ENCODE measurements at places on chromosomes 3 and 15.

DNA sequence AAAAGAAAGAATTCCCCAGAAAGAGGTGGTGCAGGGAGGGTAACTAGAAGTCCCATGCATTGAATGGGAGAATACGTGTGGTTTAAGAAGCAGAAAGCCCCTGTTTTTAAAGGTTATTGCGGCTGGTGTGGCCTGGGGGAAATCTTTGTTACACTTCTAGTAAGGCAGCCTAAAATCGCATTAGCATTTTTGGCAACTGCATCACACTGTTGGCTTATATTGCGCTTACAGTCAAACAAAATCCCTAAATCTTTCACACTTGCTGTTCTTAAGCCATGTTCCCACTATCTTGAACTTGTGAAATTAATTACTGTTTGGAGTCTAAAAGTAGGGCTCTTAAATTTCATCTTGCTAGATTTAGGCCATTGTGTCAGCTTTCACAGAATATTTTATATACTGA is 66.0 kb upstream of the GOLIM4 start:
- DNase-seq: no peak

- DNase-seq: no peak
Observed at GRCh38 chr3:171690281-171690680, 120.0 kb downstream of the PLD1 start.

DNA sequence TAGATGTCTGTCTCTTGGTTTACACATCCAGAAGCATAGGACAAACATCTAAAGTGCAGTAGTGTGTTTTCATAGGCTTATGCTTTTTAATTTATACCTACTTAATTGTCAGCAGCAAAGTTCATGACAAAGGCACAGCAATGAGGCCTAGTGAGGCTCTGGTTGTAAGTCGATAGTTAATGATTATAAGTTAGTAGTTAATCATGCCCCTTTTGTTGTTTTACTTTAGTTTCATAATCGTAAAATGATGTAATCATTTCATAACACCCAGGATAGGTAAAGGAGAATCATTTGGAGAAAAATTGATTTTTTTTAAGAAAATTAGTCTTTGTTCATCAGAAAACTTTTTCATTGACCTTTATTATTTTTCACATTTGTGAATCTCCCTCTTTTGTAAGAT is 351.9 kb downstream of the LSAMP start:
- DNase-seq: no peak

DNA sequence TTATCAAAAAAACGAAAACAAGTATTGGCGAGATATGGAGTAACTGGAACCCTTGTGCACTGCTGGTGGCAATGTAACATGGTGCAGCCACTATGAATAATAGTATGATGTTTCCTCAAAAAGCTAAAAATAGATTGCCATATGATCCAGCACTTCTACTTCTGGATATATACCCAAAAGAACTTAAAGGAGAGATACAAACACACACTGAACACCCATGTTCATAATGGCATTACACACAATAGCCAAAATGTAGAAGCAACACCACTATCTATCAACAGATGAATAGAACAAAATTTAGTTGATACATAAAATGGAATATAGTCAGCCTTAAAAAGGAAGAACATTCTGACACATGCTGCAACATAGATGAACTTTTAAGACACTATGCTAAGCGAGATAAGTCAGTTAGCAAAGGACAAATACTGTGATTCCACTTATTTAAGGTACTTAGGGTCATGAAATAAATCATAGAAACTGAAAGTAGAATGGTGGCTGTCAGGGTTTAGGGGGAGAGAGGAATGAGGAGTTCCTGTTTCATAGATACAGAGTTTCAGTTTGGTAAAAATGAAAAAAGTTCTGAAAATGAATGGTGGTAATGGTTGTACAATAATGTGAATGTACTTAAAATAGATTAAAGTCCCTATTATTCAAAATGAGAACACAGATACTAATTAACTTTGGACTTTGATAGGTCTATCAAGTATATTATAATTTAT is 59.4 kb upstream of the IMPG2 start:
- DNase-seq: no peak

DNA sequence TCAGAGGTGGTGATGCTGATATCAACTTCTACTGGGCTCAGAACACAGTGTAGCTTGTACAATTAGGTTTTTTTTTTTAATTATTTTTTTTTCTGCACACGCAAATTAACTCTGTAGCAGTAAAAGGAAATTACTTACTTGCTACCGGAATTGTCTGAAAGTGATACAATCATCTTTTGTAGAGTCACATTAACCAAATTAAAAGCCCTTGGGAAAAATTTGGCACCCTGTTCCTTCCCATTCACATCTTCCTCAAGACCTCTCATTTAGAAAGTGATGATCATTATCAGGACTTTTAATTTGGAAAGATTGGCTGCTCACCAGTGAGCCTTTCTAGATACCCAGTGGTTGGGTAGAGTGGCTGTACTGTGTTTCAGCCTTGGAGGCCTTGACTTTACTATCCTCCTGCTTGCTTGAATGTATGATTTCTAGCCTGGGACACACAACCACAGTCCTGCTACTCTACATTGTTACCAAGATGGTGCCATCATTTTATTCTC is 158.3 kb downstream of the ECT2 start:
- no peak for DNase-seq

- no peak for DNase-seq
Observed at GRCh38 chr3:170787464-170787863, 82.5 kb downstream of the RPL22L1 start.

DNA sequence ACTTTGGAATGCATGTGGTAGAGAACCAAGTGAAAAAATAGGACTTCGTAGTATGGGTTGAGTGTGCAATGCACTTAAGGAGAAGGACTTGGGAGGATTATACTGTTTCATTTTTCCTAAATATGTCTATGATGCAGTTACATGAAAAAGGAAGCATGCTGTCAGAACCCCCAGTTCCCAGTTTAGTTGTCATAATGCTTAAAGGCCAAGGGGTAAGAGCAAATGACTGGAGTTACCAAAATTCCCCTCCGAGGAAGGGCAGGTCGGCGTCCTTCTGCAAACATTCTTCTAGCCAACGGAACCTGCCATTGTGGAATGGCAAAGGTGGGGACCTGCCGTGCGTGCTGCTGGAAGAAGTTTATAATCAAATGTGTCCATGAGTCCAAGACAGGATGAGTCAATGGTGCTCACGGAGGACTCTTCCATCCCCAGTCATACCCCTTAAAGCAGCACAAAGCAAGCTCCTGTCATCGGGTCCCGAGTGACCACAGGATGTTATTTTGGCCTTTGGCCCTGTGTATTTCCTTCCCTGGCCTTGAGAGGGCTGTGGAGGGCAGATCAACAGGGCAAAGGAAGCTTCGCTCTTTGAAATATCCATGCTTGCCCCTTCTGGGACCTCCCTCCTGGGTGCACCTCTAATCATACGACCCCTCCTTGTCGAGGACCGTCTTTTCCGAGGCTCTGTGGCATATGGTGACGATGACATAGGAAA is 93.2 kb downstream of the SLCO3A1 start:
- no peak for DNase-seq

- DNase-seq: no peak
Observed at GRCh38 chr15:36831904-36832287, 252.5 kb downstream of the CDIN1 start.

DNA sequence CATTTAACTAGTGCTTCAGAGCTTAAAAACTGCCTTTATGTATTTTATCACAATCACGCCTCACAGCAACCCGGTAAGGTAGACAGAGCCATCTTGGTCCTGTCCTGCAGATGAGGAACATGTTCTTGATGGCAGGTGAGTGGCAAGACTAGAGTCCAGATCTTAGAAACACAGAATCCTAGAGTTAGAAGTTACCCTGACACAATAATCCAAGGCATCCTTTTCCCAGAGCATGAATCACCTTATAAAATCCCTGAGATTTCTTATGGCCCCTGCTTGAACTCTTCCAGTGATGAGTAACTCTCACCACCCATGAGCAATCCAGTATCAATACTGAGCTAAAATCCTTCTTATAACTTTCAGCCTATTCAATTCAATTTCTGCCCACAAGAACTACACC is 16.9 kb downstream of the POPDC2 start:
- no peak for DNase-seq

- no peak for DNase-seq
Observed at GRCh38 chr15:96217983-96218382, 112.5 kb upstream of the NR2F2 start.

DNA sequence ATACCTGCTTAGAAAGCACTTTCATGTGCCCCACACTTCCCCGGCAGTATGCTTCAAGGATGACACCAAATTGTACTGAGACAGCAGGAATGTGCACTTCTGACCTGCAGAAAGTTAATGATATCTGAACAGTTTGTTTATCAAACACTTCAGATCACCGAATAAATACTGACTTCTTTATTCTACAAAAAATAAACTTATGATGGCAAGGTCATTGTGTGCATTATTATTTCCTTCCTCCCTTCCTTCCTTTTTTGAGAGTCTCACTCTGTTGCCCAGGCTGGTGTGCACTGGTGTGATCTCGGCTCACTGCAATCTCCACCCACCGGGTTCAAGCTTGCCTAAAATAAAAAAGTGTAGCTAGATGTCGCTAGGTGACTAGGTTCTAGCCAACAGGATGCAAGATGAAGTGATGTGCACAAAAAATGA is 80.3 kb downstream of the FAIM start:
- DNase-seq: no peak

GRCh38 chr3:112471596-112472325 is 27.5 kb downstream of the BTLA start:
- DNase-seq: no peak

DNA sequence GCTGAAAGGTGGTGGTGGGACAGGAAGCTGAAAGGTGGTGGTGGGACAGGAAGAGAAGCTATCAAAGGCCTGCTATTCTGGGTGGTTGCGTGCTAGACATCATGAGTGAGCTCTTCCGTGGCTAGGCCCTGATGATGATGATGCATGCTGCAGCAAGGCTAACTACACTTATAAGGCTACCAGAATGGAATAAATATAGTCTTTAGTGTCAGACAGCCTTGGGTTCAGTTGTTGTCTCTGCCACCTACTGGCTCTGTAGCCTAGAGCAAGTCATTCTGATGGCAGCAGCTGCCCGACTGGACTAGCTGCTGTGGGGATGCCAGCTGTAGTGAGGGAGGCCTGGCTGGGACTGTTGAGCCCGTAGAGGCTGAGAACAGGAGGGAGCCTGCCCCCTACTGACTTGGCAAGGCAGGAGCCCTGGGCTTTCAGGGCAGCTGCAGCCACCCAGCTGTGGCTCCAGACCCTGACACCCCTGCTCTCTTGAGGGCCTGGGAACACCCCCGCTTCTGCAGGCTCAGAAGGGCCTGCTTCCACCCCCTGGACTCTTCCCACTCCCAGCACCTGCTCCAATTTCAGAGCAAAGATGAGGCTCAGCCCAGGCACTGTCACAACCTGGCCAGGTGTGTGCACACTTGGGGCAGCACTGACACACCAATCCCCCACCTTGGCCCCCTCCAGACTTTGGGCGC is 21.4 kb upstream of the ZBED2 start:
- peak; percentile 39 for DNase-seq

GRCh38 chr15:65414841-65415621 is 7.7 kb downstream of the IGDCC4 start:
- no peak for DNase-seq

- no peak for DNase-seq
Observed at GRCh38 chr3:127114337-127115070, 78.4 kb upstream of the PRR23E start.

DNA sequence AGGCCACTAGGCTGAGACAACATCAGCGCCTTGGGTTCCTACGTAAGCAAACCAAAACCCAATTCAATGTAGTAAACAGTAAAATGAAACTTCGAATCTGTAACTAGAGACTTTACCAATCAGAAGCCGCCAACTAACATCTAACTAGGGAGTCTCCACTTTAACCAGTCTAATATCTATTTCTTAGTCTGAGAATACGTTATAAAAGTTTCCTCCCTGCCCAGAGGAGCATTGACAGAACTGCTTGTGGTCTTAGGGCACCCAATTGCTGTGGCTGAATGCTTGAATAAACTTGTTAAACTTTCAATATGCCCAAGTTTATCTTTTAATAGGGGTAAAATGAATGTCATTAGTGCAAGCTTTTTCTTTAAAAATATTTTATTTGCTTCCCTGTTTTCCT is 4.3 kb downstream of the CP start:
- DNase-seq: no peak

DNA sequence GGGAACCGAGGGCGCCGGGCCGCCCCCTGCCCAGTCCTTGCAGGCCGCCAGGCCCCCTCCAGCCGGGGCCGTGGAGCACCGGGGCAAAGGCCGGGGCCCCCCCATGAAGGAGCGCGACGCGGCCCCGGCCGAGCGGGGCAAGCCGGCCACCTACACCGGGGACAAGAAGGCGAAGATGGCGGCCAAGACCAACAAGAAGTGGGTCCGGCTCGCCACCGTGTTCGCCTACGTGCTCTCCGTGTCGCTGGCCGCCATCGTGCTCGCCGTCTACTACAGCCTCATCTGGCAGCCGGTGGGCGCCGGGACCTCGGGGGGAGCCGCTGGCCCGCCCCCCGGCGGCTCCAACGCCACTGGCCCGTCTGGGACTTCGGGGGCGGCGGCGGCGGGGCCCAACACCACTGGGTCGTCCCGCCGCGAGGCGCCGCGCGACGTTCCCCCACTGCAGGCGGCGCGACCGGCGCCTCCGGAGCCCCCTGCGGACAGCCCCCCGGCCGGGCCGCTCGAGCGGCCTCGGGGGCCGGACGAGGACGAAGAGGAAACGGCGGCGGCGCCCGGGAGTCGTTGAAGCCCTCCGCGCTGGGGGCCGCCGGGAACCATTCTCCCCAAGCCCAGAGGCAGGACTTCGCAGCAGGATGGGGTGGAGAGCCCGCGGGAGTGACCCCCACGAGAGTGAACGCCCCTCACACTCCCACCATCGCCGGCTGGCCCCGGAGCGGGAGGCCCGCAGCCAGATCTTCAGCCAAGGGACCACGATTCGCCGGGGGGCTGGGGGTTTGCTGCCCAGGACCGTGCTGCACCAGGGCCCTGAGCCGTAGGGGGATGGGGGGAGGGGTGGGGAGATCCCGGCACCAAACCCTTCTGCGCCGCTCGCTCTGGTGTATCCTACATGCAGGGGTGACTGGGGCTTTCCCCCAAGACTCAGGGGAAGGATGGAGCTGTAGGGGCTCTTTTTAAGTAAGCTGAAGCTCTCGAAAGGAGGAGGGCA is 753 bp downstream of the INAFM2 start:
- no peak for DNase-seq
